Panc1 (cell line): ENCODE measurements at places on chromosomes 12 and 14. TPM values are rescaled to one million over a fixed set of nuclear protein-coding genes. Genes with fewer than 3 reads are reported as not detected.

DNA sequence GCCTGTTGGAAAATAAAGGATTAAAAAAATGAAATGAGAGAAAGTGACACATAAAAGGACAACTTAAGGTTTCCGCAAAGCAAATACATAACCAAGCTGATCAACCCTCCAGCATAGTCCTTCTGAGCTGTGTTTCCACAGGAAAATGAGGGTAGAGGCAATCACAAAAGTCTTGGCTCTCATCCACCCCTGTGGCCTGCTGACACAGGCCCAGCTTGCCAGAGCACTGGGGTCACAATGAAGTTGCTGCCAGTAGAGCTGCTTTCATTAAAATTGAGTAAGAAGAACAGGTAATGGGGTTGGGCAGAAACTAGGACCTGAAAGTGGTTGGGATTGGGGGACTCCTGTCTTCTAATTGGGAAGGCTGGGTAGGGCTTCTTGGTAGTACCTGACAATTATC is 65.9 kb downstream of the RERG start:
- DNase-seq, result no peak

DNA sequence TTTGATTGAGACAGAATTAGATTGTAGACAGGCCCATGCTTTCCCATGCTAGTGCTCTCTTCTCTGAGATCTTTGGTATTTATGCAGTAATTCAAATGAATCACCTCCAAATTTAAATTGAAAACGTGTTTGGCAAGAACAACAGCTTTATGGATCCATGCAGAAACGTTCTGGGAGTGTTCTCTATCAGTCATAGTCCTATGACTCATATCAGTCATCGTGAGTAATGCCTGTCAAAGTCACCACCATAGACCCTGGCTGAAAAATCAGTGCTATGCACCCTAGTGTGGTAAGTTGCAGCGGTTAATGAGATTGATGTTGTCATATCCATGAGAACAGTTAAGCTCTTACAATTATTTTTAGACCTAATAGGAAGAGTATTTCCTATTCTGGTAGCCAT is 90.1 kb upstream of the FOXG1 start:
- peak; percentile 63 for DNase-seq

DNA sequence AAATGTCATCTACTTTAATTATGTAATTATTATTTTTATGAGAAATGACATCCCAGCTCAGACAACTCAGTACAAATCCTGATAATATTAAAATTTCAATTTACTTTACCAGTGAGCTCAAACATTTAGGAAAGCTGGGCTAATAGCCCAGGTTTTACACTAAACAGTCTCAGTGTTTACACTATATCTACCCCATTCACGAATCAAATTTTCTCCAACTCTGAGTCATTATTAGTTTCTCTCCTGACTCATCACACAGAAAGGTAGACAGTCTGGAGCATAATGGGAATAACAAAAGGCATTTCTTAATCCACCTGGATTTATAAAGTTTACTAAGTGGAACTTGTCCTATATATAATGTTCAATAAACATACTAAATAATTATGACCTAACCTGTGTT is 5.7 kb downstream of the PAWR start:
- DNase-seq, result no peak

DNA sequence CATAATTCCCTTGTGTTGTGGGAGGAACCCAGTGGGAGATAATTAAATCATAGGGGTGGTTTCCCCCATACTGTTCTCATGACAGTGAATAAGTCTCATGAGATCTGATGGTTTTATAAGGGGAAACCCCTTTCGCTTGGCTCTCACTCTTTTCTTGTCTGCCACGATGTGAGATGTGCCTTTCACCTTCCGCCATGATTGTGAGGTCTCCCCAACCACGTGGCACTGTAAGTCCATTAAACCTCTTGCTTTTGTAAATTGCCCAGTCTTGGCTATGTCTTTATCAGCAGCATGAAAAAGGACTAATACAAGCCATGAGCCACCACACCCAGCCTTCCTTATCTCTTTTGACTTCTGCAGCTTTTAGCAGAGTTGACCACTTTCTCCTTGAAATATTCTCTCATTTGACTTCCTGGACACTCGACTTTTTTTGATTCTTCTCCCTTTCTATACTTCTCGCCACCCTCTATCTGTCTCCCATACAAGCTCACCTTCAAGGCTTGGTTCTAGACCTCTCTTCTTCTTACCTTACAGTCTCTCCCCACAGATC is 2.3 kb downstream of the MTERF2 start:
- DNase-seq, result no peak

Gene OTX2
- not detected for total RNA-seq
